KG1 (cell line): ENCODE measurements at places on chromosomes 7 and 10.

GRCh38 chr7:84950836-84951235 lies 236.0 kb downstream of the SEMA3D start:
- no peak for DNase-seq

DNA sequence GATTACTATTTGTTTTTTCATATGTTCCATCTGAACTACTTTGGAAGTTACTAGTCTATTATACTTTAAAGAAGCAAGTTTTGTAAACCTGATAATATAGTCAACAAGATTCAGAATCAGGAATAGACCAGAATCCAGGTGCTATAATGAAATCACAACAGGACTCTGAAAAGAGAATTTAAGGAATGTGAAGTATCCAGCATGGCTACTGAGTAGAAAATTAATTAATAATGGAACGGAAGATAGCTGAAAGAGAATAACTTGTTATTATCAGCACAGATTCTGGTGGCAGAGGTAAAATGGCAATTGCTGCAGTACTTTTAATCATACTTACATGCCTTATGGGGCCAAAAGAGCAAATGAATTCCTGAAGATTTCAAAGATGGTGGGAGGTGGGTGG lies 43.1 kb upstream of the CHCHD3 start:
- no peak for DNase-seq

GRCh38 chr10:91238191-91238590 lies 17.7 kb downstream of the PCGF5 start:
- DNase-seq, result no peak

DNA sequence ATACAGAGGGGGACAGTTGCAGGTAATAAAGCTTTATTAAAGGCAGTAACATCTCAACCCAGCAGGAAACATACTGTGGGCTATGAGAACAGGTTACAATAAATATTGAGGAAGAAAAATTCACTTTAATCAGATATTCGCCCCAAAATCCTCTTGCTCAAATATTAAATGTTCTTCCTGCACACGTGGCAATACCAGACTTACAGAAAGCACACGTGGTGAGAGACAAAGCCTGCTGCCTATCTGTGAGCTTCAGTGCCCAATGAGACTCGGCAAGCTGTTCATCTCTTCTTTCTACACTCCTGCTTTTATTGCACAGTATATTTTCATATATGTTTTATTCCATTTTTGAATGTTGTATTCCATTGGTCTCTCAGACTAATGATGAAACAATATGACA lies 113.2 kb downstream of the OR13A1 start:
- no peak for DNase-seq

- DNase-seq, result no peak
Observed at GRCh38 chr7:139034855-139035585, 822 bp downstream of the ZC3HAV1L start.

DNA sequence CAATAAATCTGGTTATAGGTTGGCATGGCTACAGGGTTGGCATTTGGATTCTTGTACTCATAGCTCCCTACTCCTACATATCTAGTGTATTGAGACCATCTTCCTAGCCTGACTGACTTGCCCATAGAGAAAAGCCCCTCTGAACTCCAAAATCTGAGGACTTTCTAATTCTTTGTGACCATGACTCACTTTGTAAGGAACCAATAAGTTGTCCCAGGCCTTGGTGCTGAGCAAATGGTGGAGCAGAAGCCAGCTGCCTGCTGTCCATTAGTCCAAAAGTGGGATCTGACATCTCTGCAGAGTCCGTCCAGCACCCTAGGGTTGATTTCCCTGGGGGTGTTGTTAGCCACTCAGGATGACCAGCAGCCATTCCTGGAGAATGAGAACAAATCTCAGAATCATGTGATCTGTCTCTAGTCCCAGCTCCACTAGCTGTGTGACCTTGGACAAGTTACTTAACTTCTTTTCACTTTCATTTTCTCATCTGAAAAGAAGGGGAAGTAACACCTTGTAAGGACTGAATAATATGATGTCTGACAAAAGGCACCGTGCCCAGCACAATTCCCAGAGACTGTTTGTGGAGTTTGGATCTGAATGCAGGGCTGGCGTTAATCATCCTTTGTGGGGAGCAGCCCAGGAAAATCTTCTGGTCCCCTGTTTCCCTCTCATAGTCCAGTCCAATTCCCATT lies 44.1 kb downstream of the MTURN start:
- no peak for DNase-seq

- DNase-seq, result no peak
Observed at GRCh38 chr10:50291261-50291850, 40.0 kb upstream of the ASAH2 start.

DNA sequence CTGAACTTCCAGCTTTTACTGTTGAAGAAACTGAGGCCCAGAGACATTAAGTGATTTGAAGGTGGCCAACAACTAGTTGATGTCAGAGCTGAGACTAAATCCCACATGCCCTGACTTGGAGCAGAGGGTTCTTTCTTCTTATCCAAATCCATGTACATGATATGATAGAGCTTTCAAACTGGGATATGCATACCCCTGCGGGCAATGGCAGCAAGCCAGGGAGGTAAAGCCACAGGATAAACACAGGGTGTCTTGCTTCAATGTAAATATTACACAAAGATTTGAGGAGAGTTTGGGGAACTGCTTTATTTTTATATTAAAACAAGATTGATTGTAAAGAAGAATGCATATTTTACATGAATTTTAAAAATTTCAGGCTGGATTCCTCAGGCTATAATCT lies 2.3 kb upstream of the LRRC72 start:
- DNase-seq, result no peak

DNA sequence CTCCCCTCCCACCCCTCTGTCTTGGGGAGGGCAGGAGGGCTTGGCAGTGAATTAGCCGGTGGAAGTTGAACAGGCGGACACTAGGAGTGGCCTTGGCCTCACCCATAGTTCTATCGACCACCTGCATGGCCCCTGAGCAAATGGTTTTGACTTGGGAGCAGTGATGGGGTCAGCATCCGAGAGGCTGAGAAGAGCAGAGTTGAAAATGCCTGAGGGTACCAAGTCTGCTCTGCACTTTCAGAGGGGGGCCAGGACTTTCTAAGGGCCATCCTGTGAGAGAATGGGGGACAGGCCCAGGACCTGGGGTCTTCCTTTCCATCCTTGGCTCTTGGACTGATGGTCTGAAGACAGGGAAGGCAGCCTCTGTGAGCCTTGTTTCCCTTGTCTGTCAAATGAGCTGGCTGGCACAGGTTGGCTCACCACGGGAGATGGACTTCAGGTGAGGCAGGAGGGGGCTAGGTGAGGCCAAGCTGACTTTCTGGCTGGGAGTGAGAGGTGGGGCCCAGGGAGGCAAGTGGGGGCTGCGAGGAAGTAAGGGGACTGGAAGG lies 29.4 kb downstream of the CDH23 start:
- no peak for DNase-seq

DNA sequence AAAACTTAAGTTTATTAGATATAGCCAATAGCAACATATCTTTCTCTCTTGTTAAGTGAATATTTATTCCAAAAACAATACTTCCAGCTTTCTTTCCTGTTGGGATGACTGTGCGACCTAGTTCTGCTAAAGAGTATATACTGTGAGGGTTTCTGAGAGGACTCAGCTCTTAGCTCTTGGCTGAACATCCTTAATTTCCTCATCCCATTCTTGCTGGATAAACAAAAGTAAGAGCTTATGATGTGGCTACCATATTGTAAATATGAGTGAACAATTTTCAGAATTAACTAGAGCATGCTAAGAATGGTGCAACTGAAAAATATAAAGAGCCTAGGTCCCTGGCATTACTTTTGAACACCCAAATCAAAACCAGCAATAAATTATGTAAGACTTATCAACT lies 279.5 kb upstream of the GNAI1 start:
- DNase-seq, result no peak

DNA sequence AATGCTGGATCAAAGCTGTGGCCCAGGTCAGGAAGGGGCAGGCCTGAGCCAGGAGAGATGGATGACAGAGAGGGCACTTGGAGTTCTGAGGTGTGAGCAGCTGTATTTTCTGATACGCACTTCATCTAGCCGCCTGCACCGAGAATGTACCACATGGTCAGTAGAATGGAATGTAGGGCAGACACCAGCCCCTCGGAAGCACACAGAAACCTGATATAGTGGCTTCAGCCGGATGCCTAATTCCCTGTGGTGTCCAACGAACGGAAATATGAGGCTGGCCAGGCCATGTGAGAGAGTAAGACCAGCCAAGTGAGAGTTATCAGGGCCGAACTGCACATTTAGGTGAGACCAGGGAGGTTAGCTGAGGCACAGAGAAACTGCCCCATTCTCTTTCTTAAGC lies 46.7 kb upstream of the PLCE1 start:
- DNase-seq, result no peak

- no peak for DNase-seq
Observed at GRCh38 chr10:113044016-113044755, 94.1 kb downstream of the TCF7L2 start.

DNA sequence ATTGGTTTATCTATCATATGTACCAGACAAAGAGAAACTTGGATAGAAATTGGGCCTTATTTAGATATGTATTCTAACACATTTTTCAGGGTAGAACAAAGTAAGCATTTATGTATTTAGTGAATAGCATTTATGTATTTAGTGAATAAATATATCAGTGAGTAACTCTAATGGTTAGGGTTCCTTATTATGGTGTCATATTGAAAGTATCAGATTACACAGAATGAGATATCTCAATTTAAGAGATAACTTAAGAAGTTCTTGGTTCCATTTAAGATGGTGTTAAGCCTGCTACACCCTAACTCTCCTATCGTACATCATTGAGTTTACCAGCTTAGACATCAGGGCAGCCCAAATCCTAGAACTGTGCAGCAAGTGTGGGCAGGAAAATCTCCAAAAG lies 35.9 kb upstream of the DMTF1 start:
- DNase-seq, result no peak
